Stomach (tissue), 19 donors: ENCODE measurements at places on chromosomes 16 and 17.

DNA sequence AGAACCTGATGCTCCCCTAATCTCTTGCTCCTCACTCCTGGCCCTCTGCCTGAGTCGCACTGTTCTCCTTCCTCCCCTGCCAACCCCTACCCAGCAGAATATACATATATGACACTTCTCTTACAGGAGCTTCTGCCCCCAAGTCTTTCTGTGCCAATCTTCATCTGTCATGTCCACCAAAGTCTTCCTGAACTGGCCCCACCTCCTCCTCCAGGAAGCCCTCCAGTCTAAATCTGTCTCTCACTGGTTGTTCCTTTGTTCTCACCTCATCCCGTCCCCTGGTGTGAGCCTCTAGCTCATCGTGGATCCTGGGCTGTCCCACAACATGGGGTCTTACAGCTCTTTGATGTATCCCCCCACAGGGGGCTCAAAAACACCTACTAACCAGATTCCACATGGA, 8.3 kb downstream of the CRHR1 start:
- no peak for DNase-seq

DNA sequence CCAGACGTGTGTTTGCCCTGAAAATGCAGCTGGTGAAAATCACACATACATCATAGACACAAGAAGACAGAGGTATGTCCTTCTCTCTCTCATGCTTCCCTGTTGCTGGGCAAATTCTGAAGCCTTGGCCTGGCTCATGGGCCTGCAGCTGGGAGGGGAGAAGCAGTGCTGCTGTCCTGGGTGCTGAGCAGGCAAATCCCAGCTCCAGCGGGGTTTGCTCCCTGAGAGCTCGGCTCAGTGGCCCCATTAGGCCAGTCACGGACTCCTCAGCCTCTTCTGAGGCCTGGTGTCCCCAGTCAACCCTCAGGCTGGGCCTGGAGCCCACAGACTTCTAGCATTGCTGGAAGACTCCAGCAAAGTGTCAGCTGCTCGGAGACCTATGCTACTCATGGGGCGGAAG, 11.7 kb downstream of the RHBDL3 start:
- peak; percentile 74 for DNase-seq

DNA sequence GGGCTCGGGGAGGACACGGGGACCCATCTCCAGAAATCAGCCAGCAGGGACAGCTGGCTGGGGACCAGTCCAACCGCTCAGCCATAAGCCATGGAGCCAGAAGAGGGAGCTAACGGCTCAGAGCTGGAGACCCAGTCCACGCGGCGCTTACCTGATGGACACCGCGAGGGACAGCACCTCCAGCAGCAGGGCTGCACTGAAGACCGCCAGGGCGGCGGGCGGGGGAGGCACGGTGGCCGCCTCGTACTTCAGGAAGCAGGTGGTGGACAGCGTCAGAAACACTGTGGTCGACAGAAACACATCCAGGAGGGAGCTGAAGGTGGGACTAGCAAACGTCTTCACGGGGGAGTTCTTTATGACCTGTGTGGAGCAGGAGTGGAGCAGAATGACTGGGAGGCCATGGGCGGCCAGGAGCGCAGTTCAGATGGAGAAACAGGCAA, 102.6 kb upstream of the CREBBP start:
- peak; percentile 82 for DNase-seq

GRCh38 chr17:74824961-74825627, 34.6 kb downstream of the GRIN2C start:
- no peak for DNase-seq

DNA sequence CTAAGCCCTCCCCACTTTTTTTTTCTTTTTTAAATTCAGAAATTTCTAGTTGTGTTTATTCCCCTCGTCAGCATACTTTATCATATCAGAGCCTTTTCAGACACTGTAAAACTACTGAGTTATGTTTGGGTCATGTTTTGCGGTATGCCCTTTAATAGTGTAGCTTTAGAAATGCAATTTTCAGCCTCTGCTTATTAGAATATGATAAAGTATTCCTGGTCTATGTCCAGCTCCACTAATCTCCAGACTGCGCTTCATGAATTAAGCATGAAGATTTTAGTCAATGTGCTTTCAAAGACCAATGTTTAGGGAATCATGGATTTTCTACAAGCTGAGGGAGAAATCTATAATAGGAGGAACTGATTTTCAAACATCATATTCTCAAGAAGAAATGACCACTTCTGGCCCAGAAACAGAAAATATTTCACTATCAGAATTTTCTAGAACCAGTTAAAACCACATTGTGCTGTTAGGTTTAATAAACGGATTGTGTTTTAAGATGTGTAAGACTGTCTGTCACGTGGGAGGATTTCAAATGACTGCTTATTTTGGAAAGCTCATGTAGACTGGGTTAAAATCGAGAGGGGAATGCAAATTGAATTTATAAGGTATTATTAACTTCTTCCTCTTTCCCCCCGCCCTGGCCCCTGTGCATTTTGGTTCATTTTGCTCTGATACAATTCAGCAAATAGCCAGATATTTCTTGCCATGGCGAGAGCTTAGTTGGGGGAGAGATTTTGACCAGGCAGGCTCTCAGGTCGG, 498.5 kb downstream of the WWOX start:
- no peak for DNase-seq

GRCh38 chr16:11383481-11384183, 38.4 kb downstream of the RMI2 start:
- no peak for DNase-seq

DNA sequence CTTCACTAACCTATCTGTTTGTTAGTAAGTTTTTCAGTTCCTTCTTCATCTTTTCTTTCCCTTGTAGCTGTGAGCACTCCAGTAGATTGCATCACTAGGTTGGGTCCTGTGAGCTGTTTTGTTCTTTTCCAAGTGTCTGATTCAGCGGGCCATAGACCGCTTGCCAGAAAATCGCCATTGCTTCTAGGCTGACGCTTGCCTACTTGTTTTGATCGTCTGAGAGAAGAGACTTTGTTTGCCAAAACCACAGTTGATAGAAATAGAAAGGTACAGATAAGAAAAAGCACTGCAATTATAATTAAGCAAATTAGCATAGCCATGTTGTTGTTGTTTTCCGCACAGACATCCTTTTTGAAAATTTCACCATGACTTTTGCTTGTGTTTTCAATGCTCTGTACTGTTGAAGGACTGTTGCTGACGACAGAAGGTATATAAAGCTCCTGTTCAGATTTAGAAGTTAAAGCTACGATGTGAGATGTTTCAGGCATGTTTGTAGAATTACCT, 3.1 kb downstream of the EVI2A start:
- peak; percentile 35 for DNase-seq

- peak; percentile 34 for DNase-seq
Measured at GRCh38 chr17:44247440-44247841, 20.5 kb downstream of the SLC4A1 start.

- DNase-seq, result no peak
Measured at GRCh38 chr16:68242926-68243858, 2.0 kb upstream of the PLA2G15 start.

DNA sequence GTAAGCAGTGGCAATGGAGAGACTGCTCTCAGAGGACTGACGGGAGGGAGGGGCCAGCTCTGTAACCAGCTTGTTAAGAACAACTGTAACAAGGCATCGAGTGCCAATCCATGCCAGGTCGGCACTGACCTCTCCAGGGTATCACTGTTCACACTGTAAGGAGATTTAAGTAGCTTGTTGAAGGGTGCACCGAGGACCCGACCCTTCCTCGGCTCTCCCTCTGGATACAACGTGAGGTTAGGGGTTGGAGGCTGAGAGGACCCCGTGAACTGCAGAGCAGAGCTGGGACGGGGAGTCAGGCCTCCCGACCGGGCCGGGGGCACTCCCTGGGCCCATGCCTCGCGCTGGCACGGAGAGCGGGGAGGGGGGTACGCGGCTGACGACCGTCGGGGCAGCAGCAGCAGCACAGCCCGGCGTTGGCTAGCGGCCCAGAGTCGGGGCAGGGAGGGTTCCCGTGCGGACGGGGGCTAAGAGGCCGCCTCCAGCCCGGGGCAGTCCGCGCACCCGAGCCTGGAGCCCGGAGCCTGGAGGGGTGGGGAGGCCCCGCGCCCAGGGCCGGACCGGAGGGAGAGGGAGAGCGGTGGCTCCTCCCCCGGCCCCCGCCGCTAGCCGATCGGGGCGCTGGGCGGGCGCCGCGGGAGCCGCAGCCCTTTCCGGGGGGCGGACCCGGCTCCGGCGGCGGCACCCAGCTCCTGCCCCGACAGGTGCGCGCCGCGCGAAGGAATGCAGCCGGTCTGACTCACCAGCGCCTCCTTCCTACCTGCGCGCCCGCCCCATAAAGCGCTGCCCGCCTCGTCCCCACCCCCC, at the start of gene ITGB4:
Gene ITGB4 (plus strand): TSS at position 804 of the 807 bp plus-strand sequence. CDS start 3,245 bp downstream, outside the sequence.
- peak; percentile 91 for DNase-seq

GRCh38 chr16:75029854-75030253, 31.0 kb downstream of the ZNRF1 start:
- DNase-seq, result no peak

DNA sequence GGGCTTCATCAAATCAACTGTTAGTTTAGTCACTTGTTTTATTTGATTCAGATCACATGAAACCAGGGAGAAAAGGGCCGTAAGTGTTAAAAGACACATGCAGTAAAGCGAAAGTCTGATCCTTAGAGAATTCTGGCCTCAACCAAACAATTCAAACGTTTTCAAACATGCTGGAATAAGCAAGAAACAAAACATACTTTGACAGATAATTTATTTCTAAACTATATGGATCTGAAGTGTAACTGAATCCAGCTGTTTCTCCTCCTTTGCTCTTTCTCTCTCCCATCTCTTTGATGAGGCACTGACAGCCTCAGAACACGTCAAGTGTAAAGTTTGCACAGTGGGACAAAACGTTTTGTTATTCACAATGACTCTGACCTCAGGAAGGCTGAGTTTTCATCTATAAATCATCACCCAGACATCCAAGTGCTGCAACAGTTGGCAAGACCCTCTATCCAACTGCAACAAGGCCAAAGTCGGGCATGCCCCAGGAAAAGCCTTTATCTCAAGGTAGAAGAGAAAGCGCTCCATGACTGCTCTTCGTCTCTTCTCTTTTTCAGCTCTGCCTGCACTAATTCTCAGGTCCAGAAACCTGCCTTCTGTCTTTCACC, 267.1 kb upstream of the MYOCD start:
- DNase-seq, result no peak

DNA sequence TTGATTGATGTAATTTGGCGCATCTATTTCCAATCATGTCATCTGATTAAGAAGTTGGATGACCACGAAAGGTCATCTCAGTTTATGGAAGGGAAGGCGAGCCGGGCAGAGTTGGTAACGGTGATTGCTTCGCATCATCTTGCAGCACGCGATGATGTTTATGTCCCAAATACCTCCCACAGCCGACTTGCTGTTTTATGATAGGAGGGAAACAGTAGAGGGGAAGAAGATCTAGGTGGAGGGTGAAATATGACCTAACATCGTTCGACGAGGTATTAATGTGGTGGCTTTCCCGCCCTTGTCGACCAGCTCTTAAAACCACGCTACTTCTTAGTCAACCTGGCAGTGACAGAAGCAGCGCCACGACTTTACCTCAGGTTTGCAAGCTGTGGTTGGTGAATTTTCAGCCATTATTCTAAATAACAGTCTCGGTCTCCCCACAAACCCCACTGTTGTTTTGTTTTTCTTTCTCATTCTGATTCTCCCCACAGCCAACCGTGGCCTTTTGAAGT, 805 bp upstream of the TANC2 start:
- no peak for DNase-seq

- no peak for DNase-seq
Measured at GRCh38 chr16:72859581-72859980, 188.3 kb downstream of the ZFHX3 start.

GRCh38 chr16:85642762-85643358, 29.7 kb downstream of the GSE1 start:
- DNase-seq, result peak; percentile 61

DNA sequence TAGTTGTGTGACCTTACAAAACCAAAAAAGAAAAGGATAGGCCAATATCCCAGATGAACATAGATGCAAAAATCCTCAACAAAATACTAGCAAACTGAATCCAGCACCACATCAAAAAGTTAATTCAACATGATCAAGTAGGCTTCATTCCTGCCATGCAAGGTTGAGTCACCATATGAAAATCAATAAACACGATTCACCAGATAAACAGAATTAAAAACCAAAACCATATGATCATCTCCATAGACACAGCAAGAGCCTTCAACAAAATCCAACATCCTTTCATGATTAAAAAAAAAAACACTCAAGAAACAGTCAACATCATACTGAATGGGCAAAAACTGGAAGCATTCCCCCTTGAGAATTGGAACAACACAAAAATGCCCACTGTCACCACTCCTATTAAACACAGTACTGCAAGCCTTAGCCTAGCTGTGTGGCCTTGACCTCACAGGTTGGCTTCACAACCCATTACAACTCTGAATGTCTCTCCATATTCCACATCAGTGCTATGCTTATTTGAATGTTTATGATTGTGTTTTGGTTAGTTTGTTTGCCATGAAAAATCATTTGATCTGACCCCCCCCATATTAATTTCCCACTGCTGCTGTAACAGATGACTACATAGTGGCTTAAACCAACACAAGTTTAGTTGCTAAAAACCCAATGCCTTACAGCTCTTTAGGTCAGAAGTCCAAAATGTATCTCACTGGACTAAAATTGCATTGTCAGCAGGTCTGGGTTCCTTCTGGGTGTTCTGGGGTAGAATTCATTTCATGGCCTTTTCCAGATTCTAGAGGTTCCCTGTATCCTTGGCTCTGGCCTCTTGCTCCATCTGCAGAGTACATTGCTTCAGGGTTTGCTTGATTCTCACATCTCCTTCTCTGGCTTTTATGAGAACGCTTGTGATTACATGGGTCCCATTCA, 257.1 kb upstream of the DYNLRB2 start:
- no peak for DNase-seq

- no peak for DNase-seq
Measured at GRCh38 chr17:36721560-36722120, 120.3 kb downstream of the MRM1 start.

DNA sequence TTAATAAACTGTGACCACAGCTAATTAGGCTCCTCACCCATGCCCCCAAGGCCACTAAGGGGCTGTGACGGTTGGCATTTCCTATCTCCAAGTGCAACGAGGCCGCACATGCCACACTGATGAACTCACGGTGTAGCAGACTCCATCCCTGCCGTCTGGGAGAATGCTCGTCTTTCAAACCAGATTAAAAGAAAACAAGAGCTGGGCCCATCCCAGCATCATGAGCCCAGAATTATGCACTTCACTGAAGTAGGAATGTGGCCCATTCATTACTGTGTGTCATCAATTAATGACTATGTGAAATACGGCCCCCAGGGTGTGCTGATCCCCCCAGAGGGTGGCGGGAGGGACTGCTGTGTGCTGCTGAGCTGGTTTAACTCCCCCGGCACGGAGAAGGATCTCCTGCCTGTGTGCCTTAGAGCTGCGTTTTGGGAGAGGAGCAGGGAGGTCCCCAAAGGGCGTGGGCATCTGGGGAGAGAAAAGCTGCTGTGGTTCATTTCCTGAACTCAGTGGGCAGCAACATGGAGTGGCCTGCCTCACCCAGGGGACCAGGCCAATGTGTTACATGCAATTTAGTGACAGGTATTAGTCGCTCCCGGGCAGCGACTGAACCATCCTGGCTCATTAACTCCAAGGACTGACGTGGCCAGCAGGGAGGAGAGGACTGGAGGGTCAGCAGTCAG, 194.5 kb downstream of the FOXL1 start:
- DNase-seq, result no peak
